Stimulated activated naive B cell treated with anti-CD40 and anti-IgM and Interleukin-4, amounts not matched to agents 10 μg/mL and 1 μg/mL and 100 μg/mL, for 72 hours (primary cell): ENCODE measurements at places on chromosomes 1 and 21.
A peak's percentile ranks its signal among the peaks of the same experiment; 100 is the strongest.

- DNase-seq, result no peak
These were observed 8.2 kb downstream of the THRAP3 start for GRCh38 chr1:36232212-36233095.

- DNase-seq, result no peak
These were observed 8.4 kb upstream of the BGLAP start for GRCh38 chr1:156233426-156234127.

GRCh38 chr1:168509210-168509609 is 34.6 kb downstream of the XCL2 start:
- no peak for DNase-seq

DNA sequence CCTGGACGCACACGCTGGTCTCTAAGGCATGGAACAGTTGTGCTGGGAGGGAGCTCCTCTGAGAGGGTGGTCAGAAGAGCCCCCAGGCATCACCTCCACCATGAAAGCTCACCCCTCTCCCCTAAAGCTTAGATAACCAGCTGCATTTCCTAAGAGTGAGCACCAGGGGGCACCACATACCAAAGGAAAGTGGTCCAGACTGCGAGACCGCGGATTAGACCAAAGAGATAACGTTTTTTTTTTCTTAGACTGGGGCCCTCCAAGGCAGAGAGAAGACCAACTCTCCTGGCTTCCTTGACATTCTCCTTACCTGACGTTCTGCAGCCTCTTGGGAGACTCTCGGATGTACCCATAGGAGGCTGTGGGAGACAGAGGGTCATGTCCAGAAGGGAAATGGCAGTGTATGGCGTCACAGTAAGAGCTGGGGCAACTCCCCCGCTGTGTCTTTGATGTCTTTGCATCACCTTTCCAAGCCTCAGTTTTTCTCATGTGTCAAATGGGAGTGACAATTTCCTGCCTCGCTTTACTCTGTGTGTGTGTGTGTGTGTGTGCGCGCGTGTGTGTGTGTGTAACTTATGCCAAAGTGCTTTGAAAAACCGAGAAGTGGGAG is 12.3 kb upstream of the IFNLR1 start:
- DNase-seq, result peak; percentile 52

GRCh38 chr1:65773391-65774123 is 19.1 kb upstream of the PDE4B start:
- no peak for DNase-seq

- no peak for DNase-seq
These were observed 121.4 kb downstream of the ATG4C start for GRCh38 chr1:62905309-62905708.

DNA sequence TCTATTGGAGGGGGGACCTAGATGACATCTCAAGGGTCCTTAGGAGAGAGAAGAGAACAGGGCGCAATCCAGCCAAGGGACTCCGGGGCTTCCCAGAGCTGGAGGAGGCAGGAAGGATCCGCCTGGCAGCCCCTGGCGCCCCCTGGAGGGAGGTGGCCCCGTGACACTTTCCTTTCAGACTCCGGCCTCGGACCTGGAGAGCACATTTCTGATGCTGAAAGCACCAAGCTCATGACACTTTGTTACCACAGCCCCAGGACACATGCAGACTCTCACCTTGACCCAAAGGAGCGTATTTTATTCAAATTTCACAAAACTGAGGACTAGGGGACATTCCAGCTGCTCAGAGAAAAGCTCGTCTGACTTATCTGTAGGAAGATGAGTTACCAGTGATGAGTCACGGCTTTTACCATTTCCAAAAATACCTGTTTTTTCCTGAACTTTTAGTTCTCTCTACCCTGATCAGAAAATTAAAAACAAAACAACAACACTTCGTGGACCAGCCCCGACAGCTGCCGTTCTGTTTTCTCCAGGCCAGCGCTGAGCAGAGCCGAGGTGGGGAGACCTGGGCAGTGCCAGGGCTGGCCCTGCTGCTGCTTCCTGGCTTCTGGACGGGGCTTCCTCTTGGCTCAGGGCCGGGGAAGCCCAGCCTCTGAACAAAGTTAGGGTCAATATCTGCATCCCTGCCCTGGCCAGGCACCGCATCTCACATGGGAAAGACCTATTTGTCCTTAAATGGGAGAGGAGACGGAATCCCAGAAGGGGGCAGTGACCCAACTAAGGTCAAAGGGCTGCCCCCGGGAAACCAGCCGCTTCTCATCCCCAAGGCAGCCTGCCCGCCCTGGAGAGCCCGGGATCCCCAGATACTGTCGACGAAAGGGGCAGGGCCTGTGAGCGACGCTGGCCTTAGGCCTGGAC is 21.6 kb upstream of the POFUT2 start:
- no peak for DNase-seq

DNA sequence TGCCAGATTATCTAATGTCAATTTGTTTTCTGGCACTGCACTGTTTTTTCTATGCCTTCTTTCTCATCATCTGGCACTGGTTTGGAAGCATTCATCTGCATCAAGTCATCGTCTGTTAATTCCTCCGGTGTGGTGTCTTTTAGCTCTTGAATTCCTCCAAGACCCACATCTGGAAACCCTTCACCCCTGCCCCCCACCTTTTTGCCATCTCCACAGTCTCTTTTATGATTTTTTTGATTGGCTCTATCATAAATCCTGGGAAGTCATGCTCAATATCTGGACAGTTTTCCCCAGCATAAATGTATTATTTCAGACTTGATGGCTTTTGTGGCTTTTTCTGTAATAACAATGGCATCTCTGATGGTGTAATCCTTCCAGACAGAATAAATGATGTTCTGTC is 10.4 kb upstream of the KCNK1 start:
- DNase-seq, result no peak
